ENCODE measurements at places on chromosomes 2 and 18.

DNA sequence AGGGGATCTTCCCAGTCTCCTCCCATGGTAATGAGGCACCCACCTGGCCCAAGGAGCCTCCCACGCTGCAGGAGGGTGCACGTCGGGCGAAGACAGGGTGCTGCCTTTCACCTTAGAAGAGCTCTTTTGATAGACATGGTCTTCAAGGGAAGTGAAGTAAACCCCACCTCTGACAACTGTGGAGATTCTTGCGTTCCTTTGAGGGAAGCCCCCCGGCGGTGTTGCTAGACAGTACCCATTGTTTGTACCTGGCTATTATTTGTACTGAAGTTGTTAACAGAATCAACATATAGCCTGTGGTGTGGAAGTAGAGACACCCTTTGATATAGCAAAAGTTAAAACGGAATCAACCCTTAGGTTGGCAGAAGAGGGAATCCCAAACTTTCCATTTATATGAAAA is 648.0 kb downstream of the GALR1 start:
- no peak for ATAC-seq

DNA sequence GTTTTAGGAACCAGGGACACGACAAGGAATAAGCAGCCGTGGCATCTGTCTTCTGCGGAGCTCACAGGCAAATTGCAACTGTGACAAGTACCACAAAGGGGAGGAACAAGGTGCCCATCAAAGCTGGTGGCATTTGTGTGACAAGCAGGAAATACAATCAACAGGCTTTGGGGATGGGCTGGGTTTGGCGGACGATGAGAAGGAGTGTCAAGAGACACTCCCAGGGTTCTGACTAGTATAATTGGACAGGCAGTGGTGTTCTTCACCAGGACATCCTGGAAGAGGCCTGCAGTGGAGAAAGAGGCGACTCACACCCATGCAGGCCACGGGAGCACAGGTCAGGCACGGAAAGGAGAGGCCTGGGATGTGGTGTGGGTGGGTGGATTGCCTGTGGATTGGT is 14.2 kb upstream of the SPATA3 start:
- ATAC-seq, result no peak

GRCh38 chr2:8378016-8378810 is 303.6 kb upstream of the ID2 start:
- ATAC-seq, result no peak

- ATAC-seq, result no peak
These were observed 21.2 kb downstream of the ATP6V1C2 start for GRCh38 chr2:10742666-10743065.

DNA sequence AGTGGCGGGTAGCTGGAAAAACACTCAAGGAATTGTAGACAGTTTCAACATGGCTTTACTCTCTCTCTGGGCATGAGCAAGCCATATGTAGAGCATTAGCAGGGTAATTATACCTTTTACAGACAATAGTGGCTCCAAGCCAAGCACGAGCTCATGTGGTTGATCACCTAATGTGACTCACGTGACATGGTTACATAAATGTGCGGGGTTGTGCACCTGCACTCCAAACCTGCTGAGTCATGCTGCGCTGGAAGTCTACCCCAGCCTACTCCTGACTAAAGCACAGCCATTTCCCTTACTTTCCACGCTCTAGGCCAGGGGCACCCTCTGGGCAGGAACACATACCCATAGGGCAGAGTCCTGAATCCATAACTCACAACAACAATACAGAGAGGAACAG is 232.8 kb downstream of the MBD5 start:
- no peak for ATAC-seq

GRCh38 chr2:25587361-25587760 is 86.0 kb downstream of the DTNB start:
- no peak for ATAC-seq

- ATAC-seq, result no peak
These were observed 339.6 kb upstream of the LRATD1 start for GRCh38 chr2:14292964-14293363.

GRCh38 chr2:200411831-200412230 is 98.0 kb downstream of the KCTD18 start:
- ATAC-seq, result no peak

DNA sequence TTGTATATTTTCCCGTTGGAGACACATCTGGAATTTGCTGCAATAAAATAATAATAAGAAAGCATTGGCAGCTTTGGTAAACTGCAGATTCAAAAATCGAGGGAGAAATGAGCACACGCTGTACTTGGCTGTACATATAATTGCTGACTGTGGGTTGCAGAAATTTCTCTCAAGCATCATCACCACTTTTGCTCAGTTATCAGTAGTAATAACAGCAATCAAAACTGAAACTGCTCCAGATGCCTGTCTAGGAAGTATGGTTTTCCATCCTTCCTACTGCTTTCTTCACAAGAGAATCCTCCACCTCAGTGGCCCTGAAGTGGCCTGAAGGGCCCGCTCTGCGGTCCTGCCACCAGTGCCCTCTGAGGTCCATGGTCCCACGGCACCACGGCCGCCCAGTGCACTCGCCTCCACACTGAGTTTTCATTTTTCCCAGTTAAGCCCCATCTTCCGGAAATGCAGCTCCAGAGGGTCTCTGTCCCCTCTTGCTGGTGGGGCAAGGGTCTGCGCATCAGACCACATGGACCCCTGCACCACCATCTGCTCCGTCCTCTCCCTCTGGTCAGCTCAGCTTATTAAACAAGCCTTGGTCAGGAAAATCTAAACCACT is 3.9 kb downstream of the DUSP28 start:
- ATAC-seq, result no peak

DNA sequence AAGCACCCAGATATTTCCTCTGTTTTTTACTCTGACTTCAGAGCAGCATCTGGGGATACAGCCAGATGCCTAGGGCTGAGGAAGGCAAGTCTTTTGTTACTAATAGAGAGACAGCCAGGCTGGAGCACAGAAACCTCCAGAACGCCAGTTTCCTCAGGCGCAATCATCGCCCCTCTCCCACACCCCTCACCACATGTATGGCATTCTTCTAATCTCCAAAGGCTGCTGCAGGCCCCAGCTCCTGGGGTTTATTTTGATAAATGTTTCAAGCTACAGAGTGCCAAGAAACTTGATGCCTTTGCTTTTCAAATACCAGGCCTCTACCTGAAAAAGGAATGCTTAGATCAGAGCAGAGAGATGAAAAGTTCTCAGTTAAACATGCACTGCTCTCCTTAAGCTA is 283.6 kb downstream of the RBM43 start:
- no peak for ATAC-seq

DNA sequence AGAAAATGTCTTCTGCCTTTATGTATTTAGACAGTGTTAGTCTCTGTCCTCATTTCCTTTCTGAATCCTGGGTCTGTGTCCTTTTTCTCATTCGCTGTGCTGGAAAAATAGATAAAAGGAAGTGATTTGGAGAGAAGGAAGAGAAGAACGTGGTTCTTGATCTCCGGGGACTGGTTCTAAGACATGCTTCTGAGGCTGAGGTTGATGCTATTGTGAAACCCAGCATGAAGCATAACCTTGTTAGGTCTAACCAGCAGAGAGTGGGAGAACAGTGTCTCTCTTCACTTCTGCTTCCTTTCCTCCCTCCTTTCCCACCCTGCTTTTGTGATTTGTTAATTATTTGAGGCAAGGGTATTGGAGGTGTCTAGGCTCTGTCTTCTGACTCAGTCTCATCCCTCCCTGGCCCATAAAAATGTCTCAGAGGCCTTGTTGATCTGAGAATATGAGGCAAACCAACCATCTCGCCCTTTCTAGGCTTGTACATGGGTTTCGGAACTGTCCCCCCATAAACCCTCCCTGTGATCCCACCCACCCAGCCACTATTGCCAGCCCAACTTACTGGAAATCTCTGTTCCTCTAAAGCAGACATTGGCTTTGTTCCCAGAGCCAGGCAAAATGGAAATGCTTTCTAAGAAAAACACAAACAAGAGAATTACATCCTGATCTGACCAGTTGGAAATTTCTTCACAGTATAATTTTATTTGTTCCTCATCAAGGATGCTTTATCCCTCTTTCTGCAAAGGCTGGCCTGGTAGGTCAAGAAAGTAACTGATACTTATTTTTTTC is 360.6 kb upstream of the TNP1 start:
- no peak for ATAC-seq

DNA sequence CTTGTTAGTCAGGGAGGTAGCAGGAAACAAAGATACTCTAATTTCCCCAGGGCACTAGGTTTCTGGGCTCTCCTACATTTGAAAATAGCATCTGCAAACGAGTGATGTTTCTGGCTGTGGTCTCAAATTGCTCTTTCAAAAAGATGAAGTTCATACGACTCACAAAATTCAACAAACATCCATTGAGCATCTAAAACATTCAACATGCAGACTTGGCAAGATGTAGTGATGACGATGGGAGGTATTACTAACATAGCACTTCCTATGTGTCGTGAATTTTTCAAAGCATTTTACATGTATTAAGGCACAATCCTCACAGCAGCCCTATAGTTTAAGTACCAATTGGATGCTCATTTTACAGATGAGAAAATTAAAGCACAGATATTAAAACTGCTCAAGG is 5.2 kb downstream of the CCBE1 start:
- ATAC-seq, result no peak

GRCh38 chr2:95234286-95234785 is 27.0 kb downstream of the ZNF892 start:
- ATAC-seq, result no peak

DNA sequence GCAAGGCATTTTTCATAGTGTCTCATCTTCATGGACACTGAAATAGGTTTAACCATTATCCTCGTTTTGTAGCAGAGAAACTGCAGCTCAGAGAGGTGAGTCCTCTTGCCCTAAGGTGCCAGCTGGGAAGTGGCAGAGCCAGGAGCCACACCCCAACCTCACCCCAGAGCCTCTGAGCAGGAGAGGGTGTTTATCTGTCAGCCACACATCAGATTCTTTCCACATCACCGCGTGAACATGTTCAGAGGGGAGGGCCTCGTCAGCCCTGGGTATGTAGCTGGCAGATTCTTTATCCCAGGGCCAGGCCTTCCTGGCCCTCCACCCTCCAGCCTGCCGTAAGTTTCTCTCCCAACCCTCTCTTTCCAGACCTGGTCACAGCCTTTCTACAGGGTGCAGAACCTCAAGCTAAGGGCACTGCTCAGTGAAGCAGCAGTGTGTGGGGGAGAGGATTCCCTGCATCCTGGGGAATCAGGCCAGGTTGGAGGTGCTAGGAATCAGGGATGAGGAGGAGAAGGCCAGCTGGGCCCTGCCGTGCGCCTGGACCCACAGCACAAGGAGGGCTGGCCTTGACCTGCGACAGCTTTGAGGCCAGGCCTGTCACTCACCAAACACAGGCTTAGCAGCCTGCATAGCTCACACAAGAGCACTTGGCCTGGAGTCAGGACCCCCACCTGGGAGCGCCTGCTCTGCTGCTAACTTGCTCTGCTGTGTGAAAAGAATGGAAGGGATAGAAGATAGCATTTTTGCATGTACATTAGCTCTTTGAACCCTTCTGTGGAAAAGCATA is 111.3 kb upstream of the MCFD2 start:
- peak; percentile 46 for ATAC-seq

- no peak for ATAC-seq
These were observed 13.4 kb downstream of the COLEC12 start for GRCh38 chr18:486929-487740.

DNA sequence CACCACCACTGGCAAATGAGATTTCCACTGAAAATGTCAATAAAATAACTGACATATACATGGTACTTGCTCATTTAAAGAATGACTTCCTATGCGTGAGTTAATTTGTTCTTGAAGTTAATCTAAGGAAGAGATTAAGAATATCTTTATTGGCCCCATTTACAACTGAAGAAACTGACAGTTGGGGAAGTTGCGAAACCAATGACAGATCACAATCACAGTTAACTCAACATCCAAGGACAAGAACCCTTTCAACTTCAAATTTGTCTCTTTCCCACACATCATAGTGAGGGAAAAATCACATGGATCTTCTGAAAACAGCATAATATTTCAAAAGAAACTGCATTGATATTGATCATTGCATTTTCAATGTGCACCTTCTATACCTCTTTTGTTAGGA is 565.4 kb downstream of the IRS1 start:
- ATAC-seq, result no peak

GRCh38 chr2:48600917-48601316 is 16.7 kb upstream of the GTF2A1L start:
- no peak for ATAC-seq

DNA sequence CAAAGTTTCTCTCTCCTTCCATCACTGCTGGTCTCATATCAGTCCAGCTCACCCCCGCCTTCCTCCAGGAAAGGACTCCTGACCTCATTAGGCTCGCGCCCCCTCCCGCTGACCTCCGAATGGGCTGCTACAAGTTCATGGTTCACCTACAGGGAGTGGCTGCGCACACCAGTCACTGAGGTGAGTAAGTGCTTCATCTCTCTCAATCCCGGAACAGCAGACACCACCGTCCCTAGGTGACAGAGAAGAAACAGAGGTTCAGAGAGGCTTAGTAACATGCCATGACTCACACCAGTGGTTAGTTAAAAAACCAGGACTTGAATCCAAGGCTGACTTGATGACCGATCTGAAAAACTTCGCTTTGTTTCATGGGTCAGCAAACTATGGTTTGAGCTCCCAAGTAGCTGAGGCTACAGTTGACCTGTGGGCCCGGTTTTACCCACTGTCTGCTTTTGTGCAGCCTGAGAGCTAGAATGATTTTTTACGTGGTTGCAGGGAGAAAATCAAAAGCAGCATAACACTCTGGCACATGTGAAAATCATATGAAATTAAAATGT is 42.0 kb downstream of the ZFP36L2 start:
- no peak for ATAC-seq

DNA sequence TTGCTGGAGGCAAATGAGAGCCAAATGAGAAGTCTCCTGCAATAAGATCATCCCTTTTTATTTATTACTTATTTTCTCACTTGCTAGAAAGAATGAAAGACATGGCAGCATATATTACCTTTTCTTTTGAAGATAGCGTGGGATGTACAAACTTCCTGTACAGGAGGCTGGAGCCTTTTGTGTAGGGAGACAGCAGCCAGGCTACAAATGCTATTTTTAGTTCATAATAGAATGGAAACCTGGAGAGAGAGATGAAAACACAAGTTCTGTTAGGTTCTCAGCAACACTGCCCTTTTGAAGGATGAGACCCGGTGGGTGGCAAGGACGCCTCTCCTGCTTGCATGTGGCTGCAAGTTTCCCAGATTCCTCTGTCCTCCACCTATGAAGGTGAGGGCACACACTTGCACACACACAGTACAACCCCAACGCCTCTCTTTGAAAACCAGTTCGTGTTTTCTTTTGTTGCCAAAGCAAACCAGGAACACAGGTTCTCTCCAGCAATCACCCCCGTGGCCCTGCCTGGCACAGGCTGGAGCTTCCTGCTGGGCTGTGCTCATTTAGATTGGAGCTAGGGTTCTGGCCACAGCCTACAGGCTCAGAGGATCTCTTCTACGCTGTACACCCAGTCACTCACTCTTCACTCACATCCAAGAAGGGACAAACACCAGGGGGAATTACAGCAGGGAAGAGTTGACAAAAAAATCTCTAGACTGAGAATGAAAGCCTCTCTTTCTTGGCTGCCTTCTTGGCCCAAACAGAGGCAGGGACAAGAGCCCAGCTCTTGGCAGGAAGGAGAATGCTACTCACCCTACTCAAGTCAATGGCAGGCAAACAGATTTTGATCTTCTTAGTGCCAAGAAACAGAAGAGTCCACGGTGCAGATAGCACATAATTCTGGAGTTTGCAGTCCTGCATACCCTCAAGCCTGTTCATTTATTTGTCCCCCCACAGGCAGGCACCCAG is 55.6 kb downstream of the MRPL35 start:
- no peak for ATAC-seq

- no peak for ATAC-seq
These were observed 73.8 kb downstream of the KCNG2 start for GRCh38 chr18:79871481-79872091.

Measured in motor neuron (in vitro differentiated cells).